Daoy (cell line): ENCODE measurements at places on chromosomes 7 and 10. TPM values are rescaled to one million over a fixed set of nuclear protein-coding genes. Genes with fewer than 3 reads are reported as not detected.

GRCh38 chr10:47146572-47146971 lies 153.4 kb upstream of the GDF10 start:
- no peak for DNase-seq

DNA sequence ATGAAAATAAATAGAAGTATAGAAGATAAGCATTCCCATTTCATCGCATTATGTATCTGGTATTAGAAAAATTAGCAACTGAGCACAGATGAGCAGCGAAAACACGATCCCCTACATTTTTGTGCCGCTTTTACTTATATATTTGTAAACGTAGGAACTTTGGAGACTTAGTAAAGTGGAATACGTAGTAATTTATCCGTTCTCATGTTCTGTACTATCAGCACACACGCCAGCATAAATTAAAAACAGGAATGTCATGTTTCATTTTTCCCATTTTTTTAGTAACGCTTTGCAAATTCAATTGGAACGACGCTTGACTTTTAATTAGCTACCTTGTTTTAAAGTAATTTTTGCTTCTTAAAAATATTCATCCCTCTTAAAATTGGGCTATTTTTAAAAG lies 2.4 kb downstream of the ZNRF2 start:
- no peak for DNase-seq

Gene GNAT3
- total RNA-seq = not detected in 2 replicates

Gene FFAR4
- not detected in 2 replicates for total RNA-seq
